Activated CD8-positive, alpha-beta memory T cell treated with anti-CD3 and anti-CD28 coated beads for 48 hours (primary cell): ENCODE measurements at places on chromosomes 16 and 17.

DNA sequence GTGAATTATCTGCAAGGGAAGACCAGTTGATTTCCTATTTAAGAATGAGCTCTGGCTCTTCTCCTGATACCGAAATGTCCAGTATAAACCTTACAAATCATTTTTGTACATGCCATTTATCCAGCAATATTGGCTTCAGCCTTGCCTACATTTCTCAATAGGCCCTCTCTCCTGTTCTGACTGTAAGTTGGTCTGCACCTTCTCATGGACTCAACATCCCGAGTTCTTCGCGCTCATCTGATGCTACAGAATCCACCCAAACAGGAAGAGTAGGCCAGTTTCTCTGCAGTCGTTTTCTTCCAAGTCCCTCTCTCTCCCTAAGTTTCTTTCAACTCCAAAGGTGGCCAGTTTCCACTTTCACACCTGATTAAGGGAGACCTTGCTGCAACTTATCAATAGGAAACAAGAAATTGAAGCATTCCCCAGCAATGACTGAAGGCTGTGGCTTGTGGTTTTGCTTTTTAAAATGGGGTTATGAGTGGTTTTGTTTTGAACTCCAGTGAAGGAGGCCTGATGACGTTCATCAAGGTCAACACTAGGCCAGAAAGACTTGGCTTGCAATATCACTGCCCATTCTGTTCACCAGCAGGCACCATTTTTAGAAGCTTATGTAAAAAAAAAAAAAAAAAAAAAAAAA is 383.0 kb downstream of the MAF start:
- DNase-seq, result no peak

DNA sequence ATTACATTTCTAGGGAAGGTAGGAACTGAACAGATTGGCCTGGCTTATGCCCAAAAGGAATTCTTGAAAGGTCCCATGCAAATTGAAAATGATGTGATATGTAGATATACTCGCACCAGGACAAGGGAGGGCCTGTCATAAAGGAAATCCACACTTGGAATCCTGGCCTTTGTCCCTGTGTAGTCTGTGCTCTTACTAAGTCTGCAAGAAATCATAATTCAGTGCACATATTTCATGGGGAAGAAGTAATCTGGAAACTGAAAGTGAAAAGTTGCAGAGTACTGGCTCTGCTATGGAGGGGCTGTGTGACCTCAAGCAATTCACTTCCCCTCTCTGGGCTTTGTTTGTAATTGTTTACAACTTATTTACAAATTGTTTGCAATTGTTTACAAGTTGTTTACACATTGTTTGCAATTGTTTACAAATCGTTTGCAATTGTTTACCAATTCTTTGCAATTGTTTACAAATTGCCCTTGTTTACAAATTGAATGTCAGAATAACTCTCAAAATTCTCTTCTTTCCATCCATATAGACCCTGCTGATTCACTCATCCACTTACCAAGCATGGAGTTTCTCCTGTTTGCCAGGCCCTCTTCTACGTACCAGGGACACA is 12.9 kb downstream of the SCNN1G start:
- no peak for DNase-seq

DNA sequence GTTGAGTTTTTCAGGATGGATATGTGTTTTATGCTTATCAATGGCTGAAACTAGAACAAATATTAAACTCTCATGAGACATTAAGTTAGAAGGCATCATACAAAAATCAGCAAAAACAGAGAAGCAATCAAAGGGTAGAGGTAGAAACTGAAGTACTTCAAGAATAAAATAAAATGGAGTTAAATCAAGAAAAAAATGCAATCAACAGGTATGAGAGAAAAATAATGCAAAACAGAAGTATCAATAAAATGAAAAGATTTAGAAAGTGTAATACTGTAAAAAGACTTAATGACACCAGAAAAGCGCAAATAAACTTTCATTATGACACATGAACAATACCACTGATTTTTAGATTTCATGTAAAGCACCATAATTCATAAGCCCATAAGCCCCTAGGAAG is 112.3 kb downstream of the SKAP1 start:
- no peak for DNase-seq

DNA sequence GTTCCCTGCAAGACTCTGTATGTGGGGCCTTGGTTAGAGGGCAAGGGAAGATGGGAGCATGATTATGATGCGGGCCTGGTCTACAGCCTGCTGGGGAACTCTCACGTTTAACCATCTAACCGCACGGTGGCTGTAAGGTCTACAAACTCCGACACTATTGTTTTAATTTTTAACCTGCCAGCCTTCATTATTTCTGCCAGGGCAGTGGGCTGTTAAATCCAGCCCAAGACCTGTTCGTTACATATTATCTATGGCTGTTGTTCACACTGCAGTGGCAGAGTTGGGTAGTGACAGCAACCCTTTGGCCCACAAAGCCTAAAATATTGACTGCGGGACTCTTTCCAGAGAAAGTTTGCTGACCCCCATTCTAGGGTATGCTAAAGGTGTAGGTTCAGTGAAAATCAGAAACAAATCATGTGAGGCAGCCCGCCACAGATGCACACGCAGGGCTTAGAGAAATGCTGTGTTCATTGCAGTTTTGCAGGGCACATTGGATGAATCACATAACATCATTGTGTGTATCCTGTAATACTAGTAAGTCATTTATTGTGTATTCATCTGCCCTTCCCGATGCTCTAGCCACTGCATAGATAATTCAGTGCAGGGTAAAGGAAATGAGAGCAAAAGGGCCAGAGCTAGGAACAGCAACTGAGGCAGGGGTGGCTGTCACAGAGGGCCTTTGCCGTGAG is 14.3 kb downstream of the SNX29 start:
- no peak for DNase-seq

DNA sequence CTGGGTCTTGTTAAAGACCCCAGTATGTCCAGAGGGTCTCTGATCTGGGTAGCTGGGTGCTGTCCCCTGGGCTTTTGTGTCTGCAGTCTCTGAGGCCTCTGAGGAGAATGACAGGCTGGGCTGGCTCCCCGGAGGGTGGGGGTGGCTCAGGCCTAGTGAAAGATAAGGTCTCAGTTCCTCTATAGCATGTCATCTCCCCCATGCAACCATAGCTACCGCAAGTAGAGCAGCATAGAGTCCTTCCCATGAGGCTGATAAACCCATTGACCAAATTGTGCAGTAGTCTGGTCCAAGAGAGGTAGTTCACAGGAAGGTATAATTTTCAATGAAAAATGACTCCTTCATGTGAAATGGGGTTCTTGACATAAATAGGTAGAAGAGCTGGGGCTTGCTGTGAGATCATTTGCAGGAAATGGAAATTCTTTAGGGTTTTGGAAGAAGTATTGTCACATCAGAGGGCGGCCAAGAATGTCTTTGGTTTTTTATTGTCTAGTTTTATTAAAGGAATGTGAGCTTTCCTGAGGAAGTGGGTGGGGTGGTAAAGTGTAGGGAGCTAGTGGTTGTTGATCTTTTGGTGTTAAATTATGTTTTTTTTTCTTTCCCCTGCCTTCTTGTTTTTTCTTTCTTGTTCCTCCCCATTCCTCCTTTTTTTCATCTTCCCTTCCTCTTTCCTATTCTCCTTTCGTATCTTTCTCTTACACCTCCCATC is 21.0 kb downstream of the SLC7A6OS start:
- peak; percentile 61 for DNase-seq

- no peak for DNase-seq
Observed at GRCh38 chr17:41624208-41625101, at the start of gene KRT17. TSS of gene KRT17 (minus strand) at chr17:41624575. CDS start at chr17:41624509, 66 bp downstream.

DNA sequence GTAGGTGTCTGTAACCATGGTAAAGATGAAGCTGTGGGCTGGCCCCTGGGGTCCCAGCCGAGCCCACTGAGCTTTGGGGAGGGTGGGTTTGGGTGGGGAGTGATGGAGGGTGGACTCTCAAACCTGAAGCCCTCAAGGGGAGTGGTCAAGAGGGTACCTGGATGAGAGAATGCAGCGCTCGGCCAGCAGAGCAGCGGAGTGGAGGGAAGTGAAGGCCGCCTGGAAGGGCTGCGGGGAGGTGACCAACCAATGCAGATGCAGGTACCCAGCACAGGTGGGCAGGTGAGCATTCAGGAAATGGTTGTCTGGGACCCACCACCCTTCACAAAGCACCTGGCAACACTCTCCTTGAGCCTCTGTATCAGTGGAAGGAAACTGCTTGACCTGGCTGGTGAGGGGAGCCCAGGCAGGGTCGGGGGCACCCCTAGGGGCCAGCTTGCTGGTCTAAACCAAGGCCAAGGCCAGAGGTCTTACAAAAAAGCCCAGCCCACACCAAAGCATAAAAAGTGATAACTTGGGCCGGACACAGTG is 3.4 kb upstream of the SLC5A10 start:
- DNase-seq, result no peak

DNA sequence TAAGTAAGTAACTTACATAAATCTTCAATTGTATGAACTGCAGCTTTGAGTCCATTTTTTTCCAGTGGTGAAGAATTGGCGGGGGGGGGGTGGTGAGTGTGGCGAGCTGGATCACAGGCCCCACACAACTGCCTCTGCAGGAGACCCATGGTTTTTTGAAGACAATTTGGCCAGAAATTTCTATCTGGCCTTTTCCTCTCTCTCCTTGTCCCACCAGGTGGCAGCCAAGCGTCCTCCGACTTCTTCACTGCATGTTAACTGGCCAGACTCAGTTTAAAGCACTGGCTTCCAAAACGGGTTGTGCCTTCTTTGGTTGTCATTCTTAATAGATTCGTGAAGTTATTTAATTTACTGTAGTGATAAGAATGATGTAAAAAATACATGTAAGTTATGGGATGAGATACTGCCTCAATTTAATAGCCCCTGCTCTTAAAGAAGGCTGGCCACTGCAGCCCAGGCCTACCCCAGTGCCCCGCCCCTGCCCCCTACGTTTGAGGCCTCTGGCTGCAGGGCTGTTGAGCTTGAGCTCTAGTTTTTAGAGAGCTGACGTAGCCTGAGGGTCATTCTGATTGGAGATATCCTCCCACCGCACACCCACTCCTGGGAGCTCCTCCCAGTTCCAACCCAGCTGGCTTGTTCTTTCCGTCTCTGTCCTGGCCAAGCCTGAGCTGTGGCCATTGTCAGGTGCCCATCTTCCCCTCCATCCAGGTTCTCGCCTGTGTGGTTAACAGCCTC is 36.4 kb downstream of the AKAP1 start:
- DNase-seq, result no peak

- DNase-seq, result no peak
Observed at GRCh38 chr16:17391715-17392114, 79.0 kb downstream of the XYLT1 start.

- no peak for DNase-seq
Observed at GRCh38 chr17:32396343-32396742, 46.4 kb downstream of the ZNF207 start.

- DNase-seq, result no peak
Observed at GRCh38 chr17:81401723-81402529, 6.7 kb downstream of the BAHCC1 start.

DNA sequence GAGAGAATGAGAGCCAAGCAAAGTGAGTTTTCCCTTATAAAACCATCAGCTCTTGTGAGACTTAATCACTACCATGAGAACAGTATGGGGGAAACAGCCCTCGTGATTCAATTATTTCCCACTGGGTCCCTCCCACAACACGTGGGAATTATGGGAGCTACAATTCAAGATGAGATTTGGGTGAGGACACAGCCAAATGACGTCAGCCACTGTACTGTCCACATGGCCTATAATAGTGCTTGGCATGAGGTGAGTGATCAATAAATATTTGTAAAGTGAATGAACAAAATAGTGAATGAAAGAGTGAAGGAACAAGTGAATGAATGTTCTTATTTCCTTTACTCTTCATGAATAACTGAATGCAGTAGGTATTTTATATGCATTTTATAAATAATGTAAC is 199.1 kb upstream of the GOT2 start:
- DNase-seq, result no peak

- DNase-seq, result no peak
Observed at GRCh38 chr17:33202021-33202420, 91.1 kb downstream of the ASIC2 start.

- no peak for DNase-seq
Observed at GRCh38 chr16:54944002-54944401, 13.3 kb downstream of the IRX5 start.

- DNase-seq, result no peak
Observed at GRCh38 chr17:50244771-50245170, 29.5 kb upstream of the TMEM92 start.

- no peak for DNase-seq
Observed at GRCh38 chr17:607361-608147, 107.1 kb downstream of the VPS53 start.

- DNase-seq, result no peak
Observed at GRCh38 chr17:58343131-58343530, 8.9 kb downstream of the SUPT4H1 start.

DNA sequence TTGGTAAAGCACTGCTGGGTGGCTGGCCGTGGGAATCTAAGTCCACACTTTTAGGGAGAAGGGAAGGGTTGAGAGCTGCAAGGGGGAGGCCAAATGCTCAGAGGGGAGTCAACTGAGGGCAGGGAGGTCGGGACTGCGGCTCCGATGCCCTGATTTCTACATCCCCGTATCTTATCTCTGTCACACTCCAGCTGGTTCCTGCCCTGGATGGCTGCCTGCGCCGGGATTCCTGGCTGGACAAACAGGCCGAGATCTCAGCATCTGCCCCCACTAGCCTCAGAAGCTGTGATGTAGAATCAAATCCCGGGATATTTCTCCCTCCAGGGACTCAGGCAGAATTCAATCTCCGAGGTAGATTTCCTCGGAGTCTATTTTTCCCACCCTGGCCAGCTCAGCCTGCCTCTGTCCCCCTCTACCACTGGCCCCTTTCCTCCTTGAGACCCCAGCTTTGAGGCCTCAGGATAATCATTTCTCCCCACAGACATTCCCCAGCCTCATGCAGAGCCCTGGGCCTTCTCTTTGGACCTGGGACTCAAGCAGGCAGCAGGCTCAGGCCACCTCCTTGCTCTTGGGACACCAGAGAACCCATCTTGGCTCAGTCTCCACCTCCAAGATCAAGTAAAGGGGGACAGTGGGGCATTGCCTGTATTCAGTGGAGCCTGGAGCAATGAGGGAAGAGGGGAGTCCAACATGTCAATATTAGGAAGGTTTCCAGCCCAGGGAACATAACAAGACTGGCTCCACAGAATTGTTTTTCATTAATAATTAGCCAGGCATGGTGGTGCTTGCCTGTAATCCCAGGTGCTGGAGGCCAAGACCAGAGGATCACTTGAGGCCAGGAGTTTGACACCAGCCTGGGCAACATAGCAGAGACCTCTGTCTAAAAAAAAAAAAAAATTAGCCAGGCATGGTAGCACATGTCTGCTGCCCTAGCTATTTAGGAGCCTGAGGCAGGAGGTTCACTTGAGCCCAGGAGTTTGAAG is 1.8 kb downstream of the SHBG start:
- DNase-seq, result no peak

DNA sequence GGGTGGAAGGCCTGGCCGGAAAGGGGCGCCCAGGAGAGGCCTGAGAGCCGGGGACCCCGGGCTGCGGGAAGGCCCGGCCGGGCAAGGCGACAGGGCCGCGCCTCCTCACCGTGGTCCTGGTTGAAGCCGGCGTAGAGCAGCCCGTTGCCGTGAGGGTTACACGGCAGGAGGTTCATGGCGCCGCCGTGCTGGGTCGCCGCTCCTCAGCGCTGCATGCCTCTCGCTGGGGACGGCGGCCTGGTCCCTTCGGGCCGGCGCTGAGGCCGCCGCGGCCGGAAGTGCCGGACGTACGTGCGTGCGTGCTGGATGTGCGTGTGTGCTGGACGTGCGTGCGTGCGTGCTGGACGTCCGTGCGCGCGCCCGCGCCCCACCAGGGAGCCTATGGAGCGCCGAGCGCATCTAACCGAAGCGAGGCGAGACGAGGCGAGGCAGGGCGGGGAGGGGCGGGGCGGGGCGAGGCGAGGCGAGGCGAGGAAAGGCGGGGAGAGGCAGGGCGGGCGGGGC is at the start of gene WDR45B:
WDR45B (minus strand) TSS at position 280 of the 504 bp plus-strand sequence; CDS start at position 176, 104 bp downstream.
- peak; percentile 78 for DNase-seq

GRCh38 chr16:69286941-69287713 is 24.0 kb upstream of the VPS4A start:
- no peak for DNase-seq

- DNase-seq, result no peak
Observed at GRCh38 chr17:49996495-49997300, 1.7 kb upstream of the DLX3 start.
